Lower lobe of right lung (tissue), 2 donors: ENCODE measurements at places on chromosomes 2 and 18. TPM values are rescaled to one million over a fixed set of nuclear protein-coding genes. Genes with fewer than 3 reads are reported as not detected.

The ACVR1C gene
- total RNA-seq, result 1.7 TPM

The TDRD15 gene
- not detected for total RNA-seq

The AQP12B gene
- total RNA-seq, result not detected

The IKZF2 gene
- total RNA-seq, result 16.5 TPM

The DNAH6 gene
- 6.3 TPM for total RNA-seq

The ABHD1 gene
- total RNA-seq, result 0.21 TPM

The SNED1 gene
- total RNA-seq, result 36.2 TPM

The RAD51AP2 gene
- not detected for total RNA-seq

- no peak for DNase-seq
These were observed 36.8 kb downstream of the KCTD1 start for GRCh38 chr18:26511339-26512071.

DNA sequence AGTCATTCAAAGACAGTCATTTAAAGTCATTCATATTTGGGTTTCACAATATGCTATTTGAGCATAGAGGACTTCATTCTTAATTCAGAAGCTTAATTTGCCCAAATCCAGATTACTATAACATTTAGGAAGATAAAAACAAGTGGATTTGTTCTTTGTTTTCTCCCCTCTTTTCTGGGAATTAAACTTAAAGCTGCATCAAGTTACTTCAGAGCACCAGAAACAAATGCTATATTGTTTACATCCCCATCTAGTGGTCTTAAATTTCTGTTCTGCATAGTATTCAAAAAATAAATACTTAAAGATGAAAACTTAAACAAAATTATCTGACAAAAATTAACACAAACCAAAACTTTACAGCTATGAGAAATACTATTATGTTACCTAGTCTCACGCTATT, 34.7 kb upstream of the MARCHF7 start:
- no peak for DNase-seq

- no peak for DNase-seq
These were observed 3.6 kb upstream of the DGKD start for GRCh38 chr2:233350708-233351107.

DNA sequence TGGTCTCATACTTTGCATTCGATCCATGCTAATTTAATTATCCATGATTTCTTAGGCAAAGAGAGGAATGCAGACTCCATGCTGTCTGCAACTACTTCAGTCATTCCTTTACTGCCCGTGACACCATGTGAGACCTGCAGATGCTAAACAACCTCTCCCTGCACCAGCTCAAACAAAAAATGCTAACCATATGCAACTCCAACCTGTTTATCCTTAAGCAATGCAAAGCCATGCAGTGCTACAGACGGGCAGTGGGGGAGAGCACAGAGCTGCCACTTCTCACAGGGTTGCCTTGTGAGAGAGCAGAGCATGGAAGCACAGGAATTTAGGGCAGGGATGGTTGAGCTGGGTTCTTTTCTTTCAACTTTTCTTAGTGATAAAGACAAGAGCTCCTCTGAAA, 74.9 kb upstream of the KLHL14 start:
- no peak for DNase-seq

DNA sequence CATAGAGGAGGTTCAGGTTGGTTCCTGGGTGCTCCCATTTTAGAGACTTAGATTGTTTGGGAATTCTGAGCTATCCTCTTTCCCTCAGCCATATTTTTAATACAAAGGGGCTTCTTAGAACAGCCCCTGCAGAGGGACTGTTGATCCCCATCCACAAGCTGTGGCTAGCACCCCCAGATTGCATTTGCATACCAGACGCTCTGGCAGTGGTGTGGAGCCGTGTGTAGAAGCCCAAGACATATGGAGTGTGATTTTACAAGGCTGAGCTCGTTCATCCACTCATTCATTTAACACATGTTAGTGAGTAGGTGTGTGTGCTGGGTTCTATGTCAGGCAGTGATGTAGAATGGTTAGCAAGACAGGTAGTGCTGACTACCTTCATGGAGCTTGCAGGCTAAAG, 166.7 kb upstream of the BOD1L2 start:
- no peak for DNase-seq

- DNase-seq, result no peak
These were observed 206.7 kb downstream of the SH3RF3 start for GRCh38 chr2:109335631-109336176.

DNA sequence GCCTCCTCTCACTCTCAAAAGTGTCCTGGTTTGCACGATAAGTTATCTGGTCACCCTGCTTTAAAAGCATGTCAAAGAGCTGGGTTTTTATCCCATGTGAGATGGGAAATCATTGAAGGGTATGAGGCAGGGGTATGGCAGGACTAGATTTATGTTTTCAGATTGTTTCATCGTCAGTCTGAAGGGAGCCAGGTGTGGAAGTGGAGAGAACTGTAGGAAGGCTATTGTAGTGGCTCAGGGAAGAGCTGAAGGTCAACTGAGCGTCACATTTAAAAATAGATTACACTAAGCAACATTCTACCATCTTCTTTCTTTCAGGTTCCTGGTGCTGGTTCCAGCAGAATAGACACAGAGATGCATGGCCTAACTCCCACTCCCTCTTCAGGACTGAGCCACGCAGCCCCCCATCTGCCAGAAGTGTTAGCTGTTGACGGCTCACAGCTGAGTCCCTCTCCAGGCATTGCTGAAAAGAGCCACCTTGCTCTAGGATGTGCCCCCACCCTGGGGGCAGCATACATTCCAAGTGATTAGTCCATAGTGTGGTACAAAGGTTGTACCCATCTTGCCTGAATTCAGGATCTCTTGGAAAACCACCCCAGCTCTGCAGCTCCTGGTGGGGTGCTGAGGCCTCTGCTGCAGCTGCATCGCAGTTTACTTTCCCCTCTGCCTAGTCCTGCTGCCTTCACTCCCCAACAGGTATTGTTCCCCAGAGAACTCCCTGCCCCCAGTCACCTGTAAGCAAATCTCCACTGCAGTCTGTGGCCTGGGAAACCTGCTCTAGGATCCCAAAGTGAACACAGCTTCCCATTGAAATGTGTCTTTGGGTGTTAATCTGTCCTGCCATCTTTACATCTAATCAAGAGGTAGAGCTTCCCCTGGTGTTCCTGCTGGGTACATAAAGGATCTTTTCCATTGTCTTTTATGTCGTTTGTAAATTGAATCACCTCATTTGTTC, 79.5 kb upstream of the KLF7 start:
- DNase-seq, result no peak

DNA sequence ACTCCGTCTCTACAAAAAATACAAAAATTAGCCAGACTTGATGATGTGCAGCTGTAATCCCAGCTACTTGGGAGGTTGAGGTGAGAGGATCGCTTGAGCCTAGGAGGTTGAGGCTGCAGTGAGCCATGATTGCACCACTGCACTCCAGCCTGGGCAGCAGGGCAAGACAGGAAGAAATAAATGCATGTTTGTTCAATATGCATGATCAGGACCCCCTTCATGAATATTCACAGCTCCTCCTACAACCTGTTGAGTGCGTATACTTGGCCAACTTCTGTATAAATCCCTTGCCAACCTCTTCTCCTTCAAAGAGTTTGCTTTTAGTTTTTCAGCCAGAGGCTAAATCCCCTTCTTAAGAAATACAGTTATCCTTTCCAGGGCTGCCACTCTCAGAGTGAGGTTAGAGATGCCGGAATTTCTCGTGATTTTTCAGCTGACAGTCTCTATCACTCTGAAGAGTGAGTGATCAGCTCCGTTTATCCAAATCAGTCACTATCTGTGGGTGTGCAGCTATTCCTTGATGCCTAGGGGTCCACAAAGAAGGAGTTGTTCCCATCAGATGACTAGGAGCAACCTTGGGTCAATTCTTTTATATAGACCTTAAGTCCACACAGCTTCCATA, 39.2 kb downstream of the FAM161A start:
- no peak for DNase-seq

GRCh38 chr2:75994759-75995158, 284.0 kb upstream of the GCFC2 start:
- DNase-seq, result no peak

GRCh38 chr2:72013726-72014125, 133.9 kb downstream of the CYP26B1 start:
- DNase-seq, result no peak

DNA sequence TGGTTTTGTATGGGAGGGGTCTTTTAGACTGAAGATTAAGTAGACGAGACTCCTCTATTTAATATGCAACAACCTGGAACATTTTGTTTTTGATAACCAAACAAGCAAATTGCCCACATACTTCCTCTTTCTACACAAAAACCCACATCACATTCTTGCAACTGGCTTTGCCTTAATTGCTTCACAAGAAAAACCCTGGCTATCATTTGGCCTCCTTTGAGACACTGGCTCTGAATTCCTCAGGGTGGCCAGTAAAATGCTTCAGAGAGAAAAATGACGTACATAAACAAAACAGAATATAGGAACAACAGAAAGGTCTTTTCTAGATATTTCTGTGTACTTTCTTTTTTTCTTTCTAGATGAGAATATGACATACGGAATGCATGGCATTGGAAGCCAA, 103.0 kb downstream of the TRIB2 start:
- no peak for DNase-seq

DNA sequence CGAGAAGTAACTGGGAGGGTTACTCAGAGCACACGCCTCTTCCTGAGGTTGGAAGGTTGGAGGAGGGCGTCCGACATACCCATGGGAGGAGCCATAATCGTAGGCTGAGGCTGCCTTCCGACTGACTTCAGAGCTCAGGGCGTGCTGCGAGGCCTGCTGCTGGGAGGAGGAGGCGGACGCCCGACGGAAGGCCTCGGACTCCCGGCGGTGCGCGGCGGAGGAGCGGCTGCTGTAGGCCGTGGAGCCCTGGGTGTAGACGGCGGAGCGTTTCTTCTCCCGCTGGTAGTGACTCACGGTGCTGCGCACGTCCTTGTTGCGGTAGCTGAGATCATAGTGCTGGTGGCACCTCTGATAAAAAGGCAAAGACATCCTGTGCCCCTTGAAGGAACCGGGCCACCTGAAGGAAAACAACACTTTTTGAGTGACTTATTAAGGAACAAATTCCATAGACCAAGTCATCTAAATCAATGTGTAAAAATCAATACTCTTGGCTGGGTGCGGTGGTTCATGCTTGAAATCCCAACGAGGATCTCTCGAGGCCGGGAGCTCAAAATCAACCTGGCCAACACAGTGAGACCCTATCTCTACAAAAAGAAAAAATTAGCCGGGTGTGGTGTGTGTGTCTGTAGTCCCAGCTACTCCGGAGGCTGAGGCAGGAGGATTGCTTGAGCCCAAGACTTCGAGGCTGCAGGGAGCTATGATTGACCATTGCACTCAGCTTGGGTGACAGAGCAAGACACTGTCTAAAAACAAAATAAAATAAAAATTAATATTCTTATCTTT, 4.7 kb downstream of the MYOM1 start:
- DNase-seq, result no peak

DNA sequence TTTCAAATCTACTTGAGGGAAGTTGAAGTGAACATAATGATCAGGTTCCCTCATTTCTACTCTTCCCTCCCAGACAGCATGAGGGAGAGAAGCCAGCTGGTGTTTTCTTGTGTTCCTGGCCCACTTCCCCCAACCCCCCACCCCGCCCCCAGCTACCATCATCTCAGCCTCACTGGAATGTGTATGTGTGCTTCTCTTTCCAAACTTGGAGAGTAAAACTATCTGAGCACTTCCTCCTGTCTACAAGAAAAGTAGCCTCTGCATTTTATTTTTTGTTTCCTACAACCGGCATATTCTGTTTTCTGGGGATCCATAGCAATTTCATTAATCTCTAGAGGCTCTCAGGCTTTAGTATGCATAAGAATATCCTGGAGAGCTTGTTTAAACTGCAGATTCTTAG, 53.6 kb upstream of the GRHL1 start:
- DNase-seq, result no peak

DNA sequence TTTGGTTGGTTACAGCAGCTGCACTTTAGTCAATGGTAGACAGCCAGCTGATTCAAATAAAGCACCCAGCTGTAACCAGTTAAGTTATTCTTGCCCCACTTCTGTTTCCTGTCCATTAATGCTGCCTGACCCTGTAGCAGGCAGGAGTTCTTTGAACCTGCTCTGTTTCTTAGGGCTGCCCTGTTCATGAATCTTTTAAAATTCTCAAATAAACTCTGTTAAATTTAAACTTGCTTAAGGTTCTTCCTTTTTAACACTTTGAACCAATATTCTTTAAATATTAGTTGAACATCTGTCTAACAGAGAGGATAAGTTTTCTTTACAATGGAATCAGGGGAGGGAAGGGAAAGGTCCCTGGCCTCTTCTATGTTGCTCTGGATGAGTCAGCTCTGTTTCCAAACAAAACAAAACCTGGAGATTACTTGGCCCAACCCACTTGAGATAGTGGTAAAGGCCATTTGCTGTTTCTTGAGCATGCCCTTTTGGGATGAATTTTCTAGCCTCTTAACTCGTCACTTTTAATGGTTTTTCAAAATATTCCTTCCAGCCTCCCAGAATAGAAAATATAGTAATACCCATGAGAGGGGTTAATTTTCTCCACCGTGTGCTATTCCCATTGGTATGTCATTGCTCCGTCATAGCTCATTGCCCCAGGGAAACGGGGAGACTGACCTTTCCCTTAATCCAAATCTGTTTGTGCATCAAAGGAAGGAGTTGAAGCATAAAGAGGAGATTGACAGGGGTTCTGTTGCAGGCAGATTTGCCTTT, 112.1 kb upstream of the FHL2 start:
- no peak for DNase-seq

DNA sequence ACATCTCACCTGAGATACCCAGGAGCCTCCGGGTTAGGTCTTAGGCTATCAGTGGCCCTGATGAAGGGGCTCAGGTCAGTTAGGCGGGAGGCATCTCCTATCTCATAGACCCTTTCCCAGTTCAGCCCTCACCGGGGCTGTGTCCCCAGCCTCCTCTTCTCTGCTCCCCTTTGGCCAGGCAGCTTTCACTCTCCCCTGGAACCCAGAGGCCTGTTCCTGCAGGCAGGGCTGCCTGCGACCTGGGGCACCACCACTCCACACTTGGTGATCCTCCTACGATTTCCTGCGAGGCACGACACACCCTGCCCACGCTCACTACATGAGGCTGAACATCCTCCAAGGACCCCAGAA, 51.2 kb downstream of the SFXN5 start:
- DNase-seq, result no peak

- DNase-seq, result no peak
These were observed 52.1 kb upstream of the ANKRD62 start for GRCh38 chr18:12041561-12041960.

DNA sequence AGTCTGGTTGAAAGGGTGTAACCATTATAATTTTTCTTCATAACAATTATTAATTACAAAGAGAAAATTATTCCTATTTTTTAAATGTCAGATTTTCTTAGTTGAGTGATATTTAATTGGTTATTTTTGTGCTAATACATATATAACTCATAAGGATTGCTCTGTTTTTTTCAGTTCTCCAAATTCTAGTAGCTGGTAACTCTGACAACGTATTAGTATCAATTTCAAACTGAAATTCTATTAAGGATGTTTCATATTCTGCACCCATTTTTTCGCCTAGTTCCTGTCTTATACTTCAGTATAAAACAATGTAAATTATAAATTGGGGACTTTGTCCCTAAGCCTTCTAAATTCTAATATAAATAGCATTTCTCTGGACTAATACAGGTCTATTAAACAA, 81.0 kb downstream of the R3HDM1 start:
- no peak for DNase-seq
